ENCODE measurements at places on chromosomes 6 and 20.

- DNase-seq: no peak
Observed at GRCh38 chr20:1565461-1565860, 8.0 kb upstream of the SIRPD start.

DNA sequence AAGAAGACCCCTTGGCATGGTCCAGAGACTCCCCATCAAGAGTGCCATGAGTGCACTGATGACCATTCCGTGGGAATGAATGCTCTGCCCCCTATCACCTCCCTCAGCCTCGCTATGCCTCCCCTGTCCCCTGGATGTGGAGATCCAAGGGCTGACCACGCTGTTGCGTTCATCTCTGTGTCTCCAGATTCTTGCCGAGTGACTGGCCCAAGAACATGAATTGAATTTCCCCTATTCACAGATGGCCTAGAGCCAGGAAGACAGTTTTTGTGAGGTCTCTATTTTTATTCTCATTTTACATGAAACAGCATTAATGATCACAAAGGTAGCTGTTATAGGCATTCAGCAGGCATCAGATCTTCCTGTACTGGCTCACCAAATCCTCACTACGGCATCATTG is 33.6 kb downstream of the MAFB start:
- DNase-seq: no peak

GRCh38 chr6:42889815-42890214 is 10.4 kb downstream of the RPL7L1 start:
- DNase-seq: peak; percentile 24

GRCh38 chr6:36855750-36856149 is 16.5 kb upstream of the CPNE5 start:
- DNase-seq: no peak

DNA sequence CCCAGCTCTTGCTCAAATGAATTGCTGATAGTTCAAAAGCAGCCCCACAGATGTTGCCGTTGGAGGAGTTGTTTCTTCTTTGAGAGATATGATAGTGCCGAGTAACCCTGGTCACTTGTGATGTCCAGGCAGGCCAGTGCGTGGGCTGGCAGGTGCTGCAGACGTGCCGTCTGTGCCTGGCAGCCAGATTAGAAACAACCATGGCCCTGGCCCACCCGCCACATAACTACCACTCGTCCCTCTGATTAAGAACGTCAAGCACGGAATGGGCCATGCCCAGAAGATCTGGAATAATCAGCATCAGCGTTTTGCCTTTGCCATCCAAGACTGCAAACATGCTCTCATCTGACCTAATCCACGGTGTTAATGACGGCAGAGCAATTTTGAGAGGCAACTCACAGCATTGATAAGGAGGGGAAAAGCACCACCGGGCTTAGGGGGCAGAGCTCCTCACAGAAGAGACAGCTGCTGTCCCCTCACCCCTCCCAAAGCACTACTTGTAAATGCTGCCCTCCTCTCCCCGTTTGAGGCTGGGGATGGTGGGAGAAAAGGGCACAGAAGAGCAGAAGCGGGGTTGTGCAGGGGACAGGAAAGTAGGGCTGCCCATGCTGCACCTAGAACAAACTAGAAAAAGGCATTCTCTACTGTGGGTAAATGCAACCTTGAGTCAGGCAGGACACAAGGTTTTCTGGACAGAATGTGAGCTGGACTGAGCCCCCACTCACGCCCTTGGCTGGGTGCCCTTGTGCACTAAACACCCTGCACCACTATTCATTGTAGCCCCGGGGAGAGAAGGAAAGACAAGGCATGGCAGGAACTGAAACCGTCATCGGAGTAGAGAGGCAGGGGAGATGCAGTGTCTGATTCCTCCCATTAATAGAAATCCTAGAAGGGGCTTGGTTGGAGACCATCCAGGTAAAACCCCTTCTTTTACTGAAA is 5.3 kb upstream of the CPNE5 start:
- no peak for DNase-seq

DNA sequence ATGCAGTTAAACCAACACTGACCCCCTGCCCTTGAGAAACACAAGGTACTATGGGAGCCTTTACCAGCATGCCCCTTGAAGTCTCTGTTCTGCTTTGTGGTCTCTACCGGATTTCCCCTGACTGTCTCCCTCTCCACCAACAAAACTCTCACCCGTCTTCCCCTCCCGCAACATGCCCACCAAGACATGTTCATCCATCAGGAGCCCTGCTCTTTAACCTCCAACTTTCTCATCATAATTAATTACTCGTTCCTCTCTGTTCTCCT is 1.1 kb downstream of the ZNF165 start:
- DNase-seq: peak; percentile 43

DNA sequence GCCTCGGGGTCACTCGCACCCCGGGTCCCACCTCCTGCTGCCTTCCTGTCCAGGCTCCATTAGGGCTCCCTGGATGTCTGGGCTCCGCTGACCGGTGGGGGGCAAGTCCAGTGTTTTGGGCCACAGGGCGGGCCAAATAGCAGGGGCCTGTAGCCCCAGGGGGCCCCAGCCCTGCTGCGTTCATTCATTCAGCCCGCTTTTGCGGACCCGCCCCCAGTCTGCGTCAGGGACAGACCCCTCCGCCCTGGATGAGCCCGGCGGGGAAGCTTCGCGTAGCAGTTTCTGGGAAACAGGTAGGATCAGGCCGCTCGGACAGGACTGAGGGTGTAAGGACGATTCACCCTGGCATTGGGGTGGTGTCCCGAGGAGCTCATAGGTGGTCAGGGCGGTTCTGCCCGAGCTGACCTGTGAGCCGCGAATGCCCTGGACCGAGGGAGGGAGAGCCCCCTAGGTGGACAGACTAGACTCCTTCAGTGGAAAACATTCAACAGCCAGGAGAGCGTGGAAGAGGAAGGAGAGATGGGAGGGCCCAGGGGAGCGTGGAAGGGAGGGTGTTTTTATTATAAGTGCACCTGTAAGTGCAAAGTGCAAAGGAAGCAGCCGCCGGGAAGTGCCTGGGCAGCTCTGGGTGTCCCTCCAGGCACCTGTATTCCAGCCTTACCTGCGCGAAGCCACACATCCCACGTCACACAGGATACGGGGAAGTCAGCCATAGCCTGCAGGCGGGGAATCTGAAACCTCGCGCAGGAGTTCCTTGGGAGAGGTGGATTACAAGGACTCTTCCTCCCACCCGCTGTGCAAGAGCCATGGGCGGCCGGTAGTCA is 662 bp downstream of the ENTPD6 start:
- peak; percentile 4 for DNase-seq

GRCh38 chr20:33897313-33897912 is 86.3 kb downstream of the CHMP4B start:
- no peak for DNase-seq

- no peak for DNase-seq
Observed at GRCh38 chr6:144214622-144215401, 64.5 kb downstream of the STX11 start.

- no peak for DNase-seq
Observed at GRCh38 chr6:81969814-81970213, 217.3 kb upstream of the TENT5A start.

GRCh38 chr6:89917216-89917615 is 22.9 kb downstream of the GJA10 start:
- no peak for DNase-seq

DNA sequence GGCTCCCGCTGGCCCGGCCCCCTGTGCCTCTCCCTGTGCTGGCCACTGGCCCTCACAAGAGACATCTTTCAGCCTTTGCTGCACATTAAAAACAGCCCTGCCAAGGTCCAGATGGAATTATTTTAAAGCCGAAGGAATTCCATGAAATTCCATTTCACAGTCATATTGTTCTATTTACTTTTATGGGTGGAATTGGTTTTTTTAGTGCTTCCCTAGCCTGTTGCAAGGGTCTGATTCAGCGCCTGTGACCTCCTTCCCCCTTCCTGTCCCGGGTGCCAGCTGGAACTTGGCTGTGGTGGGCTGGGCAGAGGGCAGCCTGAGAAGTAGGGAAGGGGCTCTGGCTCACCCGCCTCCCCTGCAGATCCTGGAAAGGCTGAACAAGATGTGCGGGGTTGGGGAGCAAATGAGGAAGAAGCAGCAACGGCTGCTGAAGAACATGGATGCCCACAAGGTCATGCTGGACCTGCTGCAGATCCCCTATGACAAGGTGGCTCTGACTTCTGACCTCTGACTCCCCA is 34.3 kb downstream of the UQCC2 start:
- no peak for DNase-seq

DNA sequence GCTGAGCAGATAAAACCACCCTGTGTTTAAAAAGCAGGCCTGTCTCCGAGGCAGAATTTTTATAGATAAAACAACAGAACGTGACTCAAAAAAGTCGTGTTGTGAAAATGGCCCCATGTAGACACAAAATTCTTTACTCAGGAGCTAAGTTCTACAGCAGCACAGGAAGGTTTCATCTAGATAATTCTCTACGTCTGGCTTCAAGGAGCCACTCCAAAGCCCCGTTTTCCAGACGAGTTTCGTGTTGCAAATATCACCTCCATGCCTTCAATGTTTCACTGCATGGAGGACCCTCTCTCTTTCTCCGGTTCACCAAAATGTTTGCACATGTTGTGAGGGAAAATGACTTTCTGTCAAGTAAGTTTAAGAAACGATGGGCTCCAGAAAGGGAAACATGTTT is 12.0 kb upstream of the BMP7 start:
- no peak for DNase-seq

DNA sequence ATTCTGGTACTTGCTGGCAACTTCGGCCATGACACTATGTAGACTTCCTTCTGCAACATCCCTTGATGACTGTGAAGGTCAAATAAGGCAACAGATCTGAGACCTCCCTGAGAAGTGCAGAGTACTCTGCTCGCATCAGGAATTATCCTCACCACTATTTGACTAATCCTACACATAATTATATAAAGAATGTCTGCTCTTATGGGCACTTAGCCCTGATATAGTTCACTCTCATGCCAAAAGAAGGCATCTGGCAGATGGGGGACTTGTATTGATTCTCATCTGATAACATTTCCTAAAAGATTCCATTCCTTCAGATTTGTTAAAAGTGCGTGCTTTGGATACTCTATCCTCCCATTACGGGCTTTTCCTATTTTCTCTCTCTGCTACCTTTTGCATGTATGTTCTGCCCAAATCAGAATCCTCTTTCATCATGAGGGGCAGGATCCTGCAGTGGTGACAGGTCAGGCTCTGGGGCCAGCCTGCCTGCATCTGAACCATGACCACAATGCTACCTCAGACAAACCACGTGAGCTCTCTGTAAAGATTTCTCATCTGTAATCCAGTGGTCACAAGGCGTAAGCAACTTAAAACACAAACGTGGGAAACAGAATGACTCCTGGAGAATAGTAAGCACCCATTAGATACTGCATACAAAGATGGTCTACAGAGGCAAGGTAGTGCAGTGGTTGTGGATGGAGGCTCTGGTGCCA is 134.0 kb downstream of the GJA10 start:
- DNase-seq: no peak

DNA sequence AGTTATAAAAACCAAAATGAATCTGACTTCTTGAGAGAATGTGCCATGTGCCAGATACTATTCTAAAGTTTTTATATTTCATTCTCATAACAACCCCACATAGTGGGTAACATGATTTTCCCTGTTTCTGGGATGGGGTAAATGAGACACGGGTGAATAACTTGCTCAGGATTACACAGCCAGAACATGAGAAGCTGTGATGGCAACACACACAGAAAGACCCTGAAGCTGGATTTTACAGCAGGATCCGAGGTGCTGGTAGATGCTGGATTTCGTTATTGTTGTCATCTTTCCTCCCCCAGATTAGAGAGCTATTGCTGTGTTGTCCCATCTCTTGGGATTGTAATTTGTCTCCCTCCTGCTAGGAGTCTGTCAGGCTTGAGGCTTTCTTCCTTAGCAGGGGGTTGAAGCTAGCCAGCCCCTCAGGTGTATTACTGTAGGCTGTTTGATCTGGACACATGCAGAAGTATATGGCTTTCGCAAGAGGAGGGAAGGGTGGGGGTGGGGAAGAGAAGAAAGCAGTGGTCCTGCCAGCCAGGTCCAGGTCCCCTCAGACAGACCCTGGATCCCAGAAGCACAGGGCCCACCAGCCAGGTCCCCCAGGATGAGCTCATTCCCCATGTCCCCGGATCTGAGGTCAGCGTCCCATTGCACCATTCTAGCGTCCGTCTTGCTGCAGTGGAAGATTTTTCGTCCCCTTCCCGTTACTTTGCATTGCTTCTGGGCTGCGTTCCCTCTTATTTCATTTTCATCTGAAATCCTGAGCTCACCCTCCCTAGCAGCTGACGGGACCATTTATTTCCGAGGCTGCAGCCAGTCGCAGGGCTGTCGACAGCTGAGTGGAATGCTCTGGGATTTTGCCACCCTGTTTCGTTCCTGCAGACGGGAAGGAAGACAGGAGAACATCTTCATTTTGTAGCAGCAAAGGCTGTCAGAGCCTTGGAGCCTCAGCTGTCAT is 7.3 kb upstream of the KCNG1 start:
- no peak for DNase-seq

GRCh38 chr20:46945465-46945864 is 50.8 kb downstream of the EYA2 start:
- no peak for DNase-seq

- DNase-seq: no peak
Observed at GRCh38 chr20:17463711-17464110, 67.5 kb downstream of the BFSP1 start.

DNA sequence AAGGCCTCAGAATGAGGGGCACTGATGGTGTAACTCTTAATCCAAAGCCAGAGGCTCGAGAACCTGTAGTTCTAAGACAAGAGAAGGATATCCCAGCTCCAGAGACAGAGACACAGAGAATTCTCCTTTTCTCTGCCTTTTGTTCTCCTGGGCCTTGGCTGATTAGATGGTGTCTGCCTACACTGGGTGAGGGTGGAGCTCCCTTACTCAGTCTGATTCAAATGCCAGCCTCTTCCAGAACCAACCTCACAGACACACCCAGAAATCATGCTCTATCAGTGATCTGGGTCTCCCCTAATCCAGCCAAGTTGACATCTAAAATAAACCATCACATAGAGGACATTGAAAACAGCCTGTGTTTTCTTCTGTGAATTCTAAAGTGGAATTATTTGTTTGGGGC is 68.0 kb upstream of the SMIM28 start:
- no peak for DNase-seq

DNA sequence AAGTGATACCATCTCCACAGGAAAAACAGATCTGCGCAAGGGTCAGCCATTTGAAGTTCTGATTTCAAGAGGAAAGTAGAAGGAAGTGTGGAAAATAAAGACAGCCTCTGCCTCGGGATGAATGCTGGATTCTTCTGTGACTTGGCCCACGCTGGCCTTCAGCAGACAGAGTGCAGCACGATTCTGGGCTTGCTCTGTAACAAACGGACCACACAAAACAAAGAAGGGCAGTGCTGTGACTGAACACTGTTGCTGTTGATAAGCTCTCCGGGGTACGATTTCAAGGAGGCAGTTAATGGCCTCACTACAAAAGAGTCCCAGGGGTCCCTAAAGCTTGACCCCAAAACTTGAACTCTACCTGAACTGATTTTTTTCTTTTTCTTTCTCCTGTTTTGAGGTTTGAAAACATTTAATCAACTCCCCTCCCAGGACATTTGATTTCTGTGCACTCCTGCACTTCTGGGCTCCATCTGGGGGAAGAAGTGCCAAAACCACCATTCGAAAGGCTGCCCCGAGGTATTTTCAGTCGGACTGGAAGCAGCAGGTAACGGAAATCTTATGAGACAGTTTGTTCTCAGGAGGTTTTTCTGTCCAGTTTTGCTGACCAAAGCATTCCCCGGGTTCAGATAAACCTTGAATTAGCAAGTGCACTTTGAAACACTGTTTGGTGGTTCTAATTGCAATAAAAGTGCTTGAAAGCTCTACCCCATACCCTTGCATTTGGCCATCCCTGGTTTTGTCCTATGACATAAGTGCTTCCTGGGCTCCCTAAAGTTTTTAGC is 189.6 kb downstream of the MYLK4 start:
- DNase-seq: no peak

GRCh38 chr20:13960119-13960518 is 30.3 kb downstream of the SEL1L2 start:
- no peak for DNase-seq

GRCh38 chr6:17178754-17179529 is 77.1 kb downstream of the STMND1 start:
- no peak for DNase-seq

Data from CD4-positive, alpha-beta T cell treated with Interleukin-2 at 100 ng/mL for 4 hours (primary cell).